ENCODE measurements at places on chromosomes 2 and 18.

GRCh38 chr2:50607721-50608120 is 424.2 kb downstream of the NRXN1 start:
- DNase-seq = no peak

- DNase-seq = no peak
Measured at GRCh38 chr2:64063924-64064331, 44.7 kb upstream of the VPS54 start.

- DNase-seq = no peak
Measured at GRCh38 chr2:178101321-178102079, 10.7 kb upstream of the RBM45 start.

GRCh38 chr18:79629249-79629558 is 50.4 kb upstream of the CTDP1 start:
- DNase-seq = no peak

GRCh38 chr2:525611-526010 is 151.6 kb downstream of the TMEM18 start:
- no peak for DNase-seq

DNA sequence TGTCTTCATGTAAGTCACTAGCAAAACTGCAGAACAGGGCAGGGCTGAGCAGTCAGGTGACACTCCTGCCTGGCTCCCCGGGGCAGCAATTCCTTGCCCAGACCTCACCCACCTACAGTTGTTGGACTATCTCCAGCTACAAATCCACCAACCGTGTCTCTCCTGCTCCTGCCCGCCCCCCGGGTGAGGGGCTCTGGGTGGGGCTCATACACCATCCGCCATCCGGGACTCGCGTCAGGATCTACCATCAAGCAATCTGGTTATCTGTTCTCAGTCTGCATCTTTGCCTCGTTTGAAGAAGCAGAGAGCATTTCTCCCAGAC is 13.5 kb upstream of the GLI2 start:
- DNase-seq = no peak

GRCh38 chr18:68275616-68276015 is 439.3 kb downstream of the TMX3 start:
- DNase-seq = no peak

DNA sequence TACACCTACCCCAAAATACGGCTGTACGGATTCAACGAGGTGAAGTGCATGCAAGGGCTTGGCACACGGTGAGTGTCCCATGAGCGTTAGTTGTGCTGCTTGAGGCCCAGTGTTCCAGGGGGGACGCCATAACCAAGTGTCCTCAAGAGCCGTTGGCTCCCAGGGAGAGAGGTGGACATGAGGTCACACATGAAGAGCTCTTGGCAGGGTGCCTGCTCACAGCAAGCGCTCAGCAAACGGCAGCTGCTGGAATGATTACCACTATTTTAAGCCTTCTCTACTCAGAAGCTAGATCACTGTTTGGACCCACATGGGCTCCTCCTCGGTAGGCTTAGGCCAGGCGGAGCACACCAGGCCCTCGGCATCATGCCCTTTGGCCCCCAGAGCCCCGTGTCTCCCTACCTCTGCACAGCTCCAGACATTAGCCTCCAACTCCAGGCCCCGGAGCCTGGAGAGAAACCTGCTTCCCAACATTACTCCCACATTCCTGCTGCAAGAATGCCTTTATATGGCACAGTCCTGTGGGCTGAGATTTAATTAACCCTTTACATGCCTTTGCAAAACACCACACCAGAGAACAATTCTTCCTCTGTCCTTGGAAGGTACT is 68.4 kb upstream of the PPP1CB start:
- no peak for DNase-seq

DNA sequence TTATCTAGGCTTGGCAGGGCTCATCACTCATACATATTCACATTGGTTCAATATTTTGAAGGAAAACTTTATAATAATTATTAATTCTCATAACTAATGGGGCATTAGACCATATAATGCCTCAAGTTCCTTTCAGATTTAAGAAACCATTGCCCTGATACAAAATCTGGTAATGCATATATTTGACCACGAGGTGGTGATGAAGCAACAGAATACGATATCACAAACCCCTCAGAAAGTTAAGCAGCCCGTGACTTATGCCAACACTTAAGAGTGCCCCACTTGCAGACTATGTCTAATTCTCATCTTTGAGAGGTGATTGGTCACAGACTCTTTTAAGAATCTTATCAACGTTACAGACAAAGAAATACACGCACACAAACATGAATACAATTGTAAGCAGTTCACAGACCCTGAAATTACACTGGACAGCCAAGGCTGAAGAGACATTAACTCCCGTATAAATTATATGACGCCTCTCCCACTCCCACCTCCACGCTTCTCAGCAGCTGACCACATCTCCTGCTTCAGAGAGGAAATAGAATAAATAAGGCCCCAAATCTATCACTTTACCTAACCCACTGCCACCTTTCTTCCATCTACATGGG is 20.7 kb upstream of the DNAH6 start:
- DNase-seq = peak; percentile 82

- no peak for DNase-seq
Measured at GRCh38 chr18:46609048-46609447, 48.0 kb downstream of the LOXHD1 start.

GRCh38 chr2:238912916-238913875 is 65.3 kb downstream of the TWIST2 start:
- DNase-seq = no peak

DNA sequence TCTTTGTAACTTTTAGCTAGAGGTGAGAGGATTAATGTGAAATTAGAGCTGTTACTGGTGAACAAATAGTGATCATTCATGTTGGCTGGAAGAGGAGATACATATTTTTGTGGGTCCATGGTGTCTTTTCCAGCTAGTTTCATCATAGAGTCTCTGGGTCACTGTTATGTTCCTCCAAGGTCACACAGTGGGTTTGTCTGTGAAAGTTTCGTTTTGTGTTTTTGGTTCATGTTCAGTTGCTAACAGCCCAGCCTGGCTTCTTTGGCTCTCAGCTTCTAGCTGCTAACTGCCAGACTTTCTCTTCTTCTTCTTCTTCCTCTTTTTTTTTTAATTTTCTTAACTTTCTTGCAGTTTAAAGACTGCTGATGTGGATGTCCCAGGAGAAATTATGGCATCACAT is 480.0 kb upstream of the SYT4 start:
- no peak for DNase-seq

GRCh38 chr18:67599277-67599676 is 82.8 kb upstream of the DSEL start:
- DNase-seq = no peak

GRCh38 chr2:128302011-128302743 is 16.5 kb downstream of the HS6ST1 start:
- DNase-seq = no peak

GRCh38 chr2:169803480-169803879 is 4.8 kb downstream of the SSB start:
- no peak for DNase-seq

GRCh38 chr2:126777620-126777978 is 121.1 kb upstream of the TEX51 start:
- DNase-seq = no peak

DNA sequence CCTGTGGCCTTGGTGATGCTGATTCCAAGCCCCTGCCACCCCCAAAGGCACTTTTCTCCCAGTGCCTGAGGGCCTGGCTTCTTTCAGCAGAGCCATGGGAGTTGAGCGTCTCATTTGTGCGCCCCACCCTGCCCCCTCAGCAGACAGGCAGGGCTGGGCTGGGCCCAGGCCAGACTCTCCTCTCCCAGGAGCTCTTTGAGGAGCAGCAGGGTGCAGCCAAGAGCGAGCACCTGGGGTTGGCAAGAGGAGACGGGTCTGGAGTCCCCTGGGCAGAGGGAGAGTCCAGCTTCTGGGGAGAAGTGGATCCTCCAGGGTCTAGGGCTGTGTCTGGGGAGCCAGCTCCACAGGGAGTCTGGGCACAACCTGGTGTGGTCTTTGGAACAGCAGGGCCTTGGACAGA is 21.2 kb downstream of the NPPC start:
- no peak for DNase-seq

DNA sequence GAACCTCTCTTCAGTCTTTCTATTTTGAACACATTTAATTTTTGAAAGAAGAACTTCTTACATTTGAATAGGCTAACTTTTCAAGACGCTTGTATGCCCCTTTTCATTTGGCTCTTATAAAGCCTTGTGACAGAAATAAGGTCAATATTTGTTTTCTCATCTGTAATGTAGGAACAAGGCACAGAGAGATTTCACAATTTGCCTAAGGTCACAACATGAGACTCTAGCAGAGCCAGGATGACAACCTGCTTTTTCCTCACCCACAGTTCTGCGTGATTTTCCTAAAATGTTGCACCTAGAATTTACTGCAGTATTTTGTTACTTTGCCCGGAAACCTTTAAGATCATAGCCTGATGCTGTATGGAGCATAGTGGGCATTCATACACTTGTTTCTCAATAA is 67.4 kb downstream of the TXNL1 start:
- DNase-seq = no peak

DNA sequence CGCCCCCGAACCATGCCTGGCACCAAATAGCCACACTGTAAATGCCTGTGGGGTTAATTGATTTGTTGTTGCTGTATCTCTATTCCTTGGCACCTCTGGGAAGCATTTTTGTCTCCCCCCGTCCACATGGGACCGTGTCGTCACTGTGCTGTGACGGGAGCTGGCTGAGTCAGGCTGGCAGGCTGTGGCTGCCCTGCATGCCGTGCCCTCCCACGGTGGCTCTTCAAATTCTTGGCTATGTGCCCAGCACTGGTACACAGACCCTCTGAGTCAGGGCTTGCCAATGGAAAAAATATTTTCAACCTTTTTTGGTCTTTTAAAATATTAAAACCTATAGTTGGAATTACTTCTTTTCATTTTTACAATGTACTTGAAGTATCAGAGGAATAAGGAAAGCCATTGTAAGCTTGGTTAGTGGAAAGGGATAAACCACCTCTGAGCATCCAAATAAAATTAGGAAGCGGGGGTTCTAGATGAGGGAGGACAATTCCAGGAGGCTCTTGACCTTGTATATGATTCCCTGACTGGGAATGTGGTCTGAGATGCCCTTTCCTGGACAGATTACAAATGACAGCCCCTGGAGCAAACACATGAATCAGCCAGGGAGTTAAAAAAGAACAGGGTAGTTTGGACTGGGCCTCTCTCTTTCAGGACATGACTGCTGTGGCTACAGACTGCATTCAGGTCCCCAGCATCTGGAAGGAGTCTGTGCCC is 59.4 kb downstream of the DGKD start:
- DNase-seq = peak; percentile 76

GRCh38 chr2:54388076-54388475 is 68.1 kb upstream of the SPTBN1 start:
- DNase-seq = no peak

DNA sequence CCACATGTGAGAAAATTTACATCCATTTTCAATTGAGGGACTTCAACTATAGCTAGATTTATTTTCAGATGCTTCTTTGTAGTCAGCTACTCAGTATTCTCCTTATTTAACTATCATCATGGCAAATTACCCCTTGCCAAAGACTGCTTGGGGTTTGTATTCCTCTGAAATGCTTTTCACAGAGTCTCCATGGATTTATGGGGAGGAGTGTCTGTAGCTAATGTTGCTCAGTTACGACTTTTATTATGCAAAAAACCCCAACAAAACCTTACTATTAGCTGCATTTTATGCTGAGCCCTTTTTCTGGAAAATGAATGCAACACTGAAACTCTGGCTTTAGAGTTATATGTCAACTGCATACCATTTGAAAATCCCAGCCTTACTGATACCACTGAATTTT is 78.6 kb downstream of the RFTN2 start:
- no peak for DNase-seq

- no peak for DNase-seq
Measured at GRCh38 chr2:54360055-54360792, 95.9 kb upstream of the SPTBN1 start.

DNA sequence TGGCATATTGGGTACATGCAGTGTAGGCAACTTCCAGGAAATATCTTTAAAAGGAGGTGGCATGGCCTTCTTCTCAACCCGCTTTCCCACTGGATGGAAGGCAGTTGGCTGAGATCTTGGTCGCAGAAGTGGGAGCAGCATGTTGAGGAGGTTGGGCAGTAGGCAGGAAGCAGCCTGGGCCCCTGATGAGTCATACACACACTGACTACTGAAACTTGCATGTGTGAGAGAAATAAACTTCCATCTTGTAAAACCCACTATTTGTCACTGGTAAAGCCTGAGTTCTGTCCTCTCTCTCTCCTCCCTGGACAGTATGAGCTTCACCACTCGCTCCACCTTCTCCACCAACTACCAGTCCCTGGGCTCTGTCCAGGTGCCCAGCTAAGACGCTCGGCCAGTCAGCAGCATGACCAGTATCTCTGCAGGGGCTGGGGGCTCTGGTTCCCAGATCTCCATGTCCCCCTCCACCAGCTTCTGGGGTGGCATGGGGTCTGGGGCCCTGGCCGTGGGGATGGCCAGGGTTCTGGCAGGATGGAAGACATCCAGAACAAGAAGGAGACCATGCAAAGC is 233.8 kb upstream of the SPRED2 start:
- DNase-seq = no peak
